ENCODE measurements at places on chromosomes 1 and 21.
A peak's percentile ranks its signal among the peaks of the same experiment; 100 is the strongest.

- DNase-seq, result no peak
These were observed 79.3 kb downstream of the USP25 start for GRCh38 chr21:15809065-15809464.

DNA sequence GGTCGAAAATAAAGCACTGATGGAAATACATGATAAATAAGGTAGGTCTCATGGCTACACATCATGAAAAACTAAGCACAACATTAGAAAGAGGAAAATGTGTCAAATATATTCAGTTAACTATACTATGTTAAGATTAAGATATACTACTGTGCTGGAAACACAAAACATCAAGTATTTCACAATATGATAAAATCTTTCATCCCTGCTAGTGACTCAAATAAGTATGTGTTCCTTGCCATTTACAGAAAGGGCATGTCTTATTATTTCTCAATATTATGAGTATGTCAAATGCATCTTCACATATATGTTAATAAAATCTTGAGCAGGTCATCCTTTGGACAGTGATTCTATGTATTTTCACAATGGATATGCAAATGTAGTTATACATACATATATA, 1260.1 kb upstream of the ADGRL2 start:
- no peak for DNase-seq

DNA sequence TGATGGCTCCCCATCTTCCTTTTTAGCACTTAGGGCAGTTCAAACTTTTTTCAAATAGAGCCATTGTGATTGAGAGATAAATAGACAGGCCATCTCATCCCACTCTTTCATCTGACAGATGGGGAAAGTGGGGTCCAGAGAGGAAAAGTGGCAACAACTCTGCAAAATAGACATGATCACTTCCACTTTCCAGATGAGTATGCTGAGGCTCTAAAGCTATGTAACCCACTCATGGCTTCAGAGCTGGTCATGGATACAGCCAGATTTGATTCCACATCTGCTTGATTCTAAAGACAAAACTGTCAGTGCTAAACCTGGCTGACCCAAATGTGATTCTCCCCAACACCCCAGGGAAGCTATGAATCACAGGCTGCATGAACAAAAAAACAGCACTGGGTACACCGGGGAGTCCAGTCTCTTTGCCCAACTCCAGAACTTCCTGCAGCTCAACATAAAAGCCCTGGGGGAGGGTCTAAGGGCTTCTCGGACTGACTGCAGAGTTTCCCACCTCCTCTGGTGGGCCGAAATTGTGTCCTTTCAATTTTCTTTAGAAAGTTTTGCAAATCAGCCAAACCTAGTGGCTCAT, 59.3 kb downstream of the PLPP3 start:
- peak; percentile 62 for DNase-seq

GRCh38 chr1:200535605-200536004, 84.9 kb downstream of the KIF14 start:
- DNase-seq, result no peak

- no peak for DNase-seq
These were observed 75.7 kb downstream of the RASAL2 start for GRCh38 chr1:178169649-178170048.

- DNase-seq, result no peak
These were observed 92.3 kb downstream of the COQ8A start for GRCh38 chr1:227032396-227032795.

- no peak for DNase-seq
These were observed 16.2 kb downstream of the BTF3L4 start for GRCh38 chr1:52072291-52072690.

GRCh38 chr1:26234644-26235370, 807 bp downstream of the CEP85 start:
- DNase-seq, result no peak

GRCh38 chr1:192088496-192088895, 69.8 kb upstream of the RGS18 start:
- no peak for DNase-seq

- no peak for DNase-seq
These were observed 5.4 kb downstream of the SLC6A9 start for GRCh38 chr1:44025816-44026215.

DNA sequence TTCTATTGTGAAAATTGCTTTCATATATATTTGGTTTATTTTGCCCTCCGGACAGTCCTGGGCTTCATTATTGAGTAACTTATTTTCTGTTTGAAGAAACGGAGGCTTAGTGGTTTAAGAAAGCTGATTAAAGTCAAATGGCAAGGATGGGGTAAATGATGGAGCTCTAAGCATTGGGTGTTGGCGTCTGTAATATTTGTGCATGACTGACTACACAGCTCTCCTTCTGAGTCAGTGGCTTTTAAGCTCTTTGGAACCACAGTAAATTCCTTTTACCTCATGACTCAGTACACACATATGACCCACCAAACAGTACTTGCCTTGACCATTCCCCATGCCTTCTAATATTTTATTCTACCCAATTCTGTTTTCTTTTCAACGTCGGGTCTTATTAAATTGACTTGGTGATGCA, 21.0 kb downstream of the B3GALT5 start:
- DNase-seq, result no peak

DNA sequence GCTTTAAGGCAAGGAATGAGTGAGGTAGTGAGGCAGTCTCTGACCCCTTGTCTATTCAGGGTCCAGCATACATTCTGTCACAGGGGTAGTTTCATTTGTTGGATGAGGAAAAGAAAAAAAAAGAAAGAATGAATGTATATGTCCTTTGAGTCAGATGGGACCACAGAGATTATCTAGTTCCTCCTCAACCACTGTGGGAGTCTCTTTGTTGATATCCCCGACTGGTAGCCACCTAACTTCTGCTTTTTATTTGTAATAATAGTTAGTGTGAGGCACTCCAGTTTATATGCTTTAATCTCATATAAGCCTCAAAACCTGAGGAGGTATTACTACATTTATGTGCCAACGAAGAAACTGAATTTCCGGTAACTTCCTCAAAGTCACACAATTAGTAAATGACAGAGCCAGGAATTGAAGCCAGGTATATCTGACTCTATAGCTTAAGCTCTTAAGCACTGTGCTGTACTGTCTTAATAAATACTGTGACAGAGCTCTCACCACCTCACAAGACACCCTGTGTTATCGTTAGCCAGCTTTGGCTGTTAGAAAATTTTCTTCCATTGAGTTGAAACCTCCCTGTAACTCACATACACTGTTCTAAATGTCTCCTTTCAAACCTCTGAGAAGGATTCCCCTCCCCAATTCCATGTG, 82.2 kb downstream of the MDM4 start:
- no peak for DNase-seq

DNA sequence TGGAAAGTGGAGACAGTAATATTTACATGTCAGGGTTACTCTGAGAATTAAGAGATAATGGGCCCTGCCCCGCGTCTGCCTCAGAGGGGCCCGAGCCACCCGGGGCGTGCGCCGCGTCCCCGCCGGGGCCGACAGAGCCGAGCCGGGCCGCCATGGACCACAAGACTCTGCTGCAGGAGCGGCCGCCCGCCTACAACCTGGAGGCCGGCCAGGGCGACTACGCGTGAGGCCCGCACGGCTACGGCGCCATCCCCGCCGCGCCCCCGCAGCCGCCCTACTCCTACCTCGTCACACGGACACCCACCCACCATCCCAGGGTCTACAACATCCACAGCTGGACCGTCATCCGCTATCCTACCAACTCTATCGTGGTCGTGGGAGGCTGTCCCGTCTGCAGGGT, 35.1 kb upstream of the LRRC39 start:
- DNase-seq, result no peak

DNA sequence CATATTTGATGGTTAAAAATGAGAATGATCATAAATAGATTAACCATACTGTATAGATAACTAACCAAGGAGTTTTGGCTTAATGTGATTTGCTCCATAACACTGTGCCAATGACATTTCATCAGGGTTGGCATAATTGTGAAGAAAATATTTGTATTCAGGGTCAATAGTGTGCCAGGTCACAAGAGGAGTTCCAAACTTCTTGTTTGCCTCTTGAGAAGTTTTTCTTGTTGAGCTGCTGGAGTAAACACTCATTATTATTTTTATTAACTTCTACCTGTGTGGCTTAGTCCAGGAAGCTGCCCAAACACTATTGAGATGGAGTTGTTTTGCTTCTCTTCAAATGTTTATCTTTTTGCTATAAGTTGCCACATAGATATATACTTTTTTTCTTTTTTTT, 7.5 kb downstream of the MAP7D1 start:
- no peak for DNase-seq

GRCh38 chr1:236102611-236103010, 37.7 kb upstream of the NID1 start:
- DNase-seq, result no peak

DNA sequence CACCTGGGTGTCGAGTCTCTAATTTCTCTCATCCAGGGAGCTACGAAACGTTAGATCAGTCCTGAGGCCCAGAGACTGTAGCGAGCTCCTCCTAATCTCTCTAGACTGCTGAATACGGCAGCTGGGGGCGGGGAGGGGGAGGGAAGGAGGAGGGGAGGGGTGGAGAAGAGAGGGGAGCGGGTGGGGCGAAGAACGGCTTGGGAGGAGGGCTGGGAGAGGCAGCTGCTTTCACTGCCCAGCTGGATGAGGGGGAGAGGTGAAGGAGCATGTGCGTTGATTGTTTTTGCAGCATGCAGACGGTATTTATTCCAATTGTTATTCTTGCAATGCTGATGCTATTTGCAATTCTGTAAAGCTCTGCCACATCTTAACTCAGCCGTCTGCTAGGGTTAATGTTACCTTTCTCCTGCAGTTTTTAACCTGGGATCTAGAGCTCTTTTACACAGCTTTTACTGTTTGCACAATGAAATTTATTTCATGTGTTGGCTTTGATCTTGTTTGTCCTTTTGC, 790 bp downstream of the DNAJC6 start:
- peak; percentile 34 for DNase-seq

DNA sequence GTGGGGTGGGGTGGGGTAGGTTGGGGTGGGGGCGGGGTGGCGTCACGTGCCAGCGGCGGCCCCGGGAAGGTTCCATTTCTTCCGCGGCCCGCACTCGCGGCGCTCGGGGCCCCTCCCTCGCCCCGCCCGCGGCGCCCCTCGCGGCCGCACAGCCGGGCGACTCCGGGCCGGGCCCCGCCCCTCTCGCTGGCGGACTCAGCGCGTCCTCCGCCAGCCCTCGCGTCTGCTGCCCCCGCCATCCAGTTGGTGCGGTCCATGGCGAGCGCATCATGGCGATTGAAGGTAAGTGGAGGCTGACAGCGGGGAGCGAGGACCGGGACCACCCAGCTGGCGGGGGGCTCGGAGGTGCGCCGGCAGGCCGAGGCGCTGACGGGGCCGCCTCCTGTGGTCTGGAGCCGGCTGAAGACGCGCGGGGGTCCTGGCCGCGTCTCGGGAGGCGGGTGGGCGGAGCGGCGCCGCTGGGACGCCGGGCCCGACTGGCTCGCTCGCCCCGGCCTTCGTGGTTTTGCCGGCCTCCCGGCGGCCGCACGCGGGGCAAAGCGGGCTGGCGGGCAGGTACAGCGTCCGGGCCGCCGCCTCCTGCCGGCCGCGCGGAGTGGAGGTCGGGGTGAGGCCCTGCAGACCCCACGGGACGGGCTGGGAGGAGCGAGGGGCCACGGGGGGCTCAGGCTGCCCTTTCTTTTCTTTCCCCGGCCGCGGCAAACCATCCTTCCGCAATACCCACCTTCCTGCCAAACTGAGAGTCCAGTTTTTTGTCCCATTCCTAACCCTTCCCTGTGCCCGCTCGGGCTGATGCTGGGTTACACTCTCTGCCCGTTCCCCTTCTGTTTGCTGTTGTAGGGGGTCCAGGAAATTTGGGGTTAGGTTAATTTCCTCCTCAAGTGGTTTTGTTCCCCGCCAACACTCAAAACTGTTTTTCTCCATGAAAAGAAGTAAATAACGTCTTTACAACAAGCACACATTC, at the start of gene SYT14:
Gene SYT14 (plus strand): TSS at position 222 of the 964 bp plus-strand sequence. CDS start 48 bp downstream, at position 270.
- no peak for DNase-seq

GRCh38 chr1:166040202-166040997, 126.4 kb downstream of the FAM78B start:
- DNase-seq, result no peak

- peak; percentile 97 for DNase-seq
These were observed at the start of gene DHDDS for GRCh38 chr1:26431979-26432695. DHDDS (plus strand) TSS chr1:26432321; CDS start chr1:26432946, 625 bp downstream.

- DNase-seq, result no peak
These were observed 21.7 kb downstream of the UBE4B start for GRCh38 chr1:10054465-10054864.

DNA sequence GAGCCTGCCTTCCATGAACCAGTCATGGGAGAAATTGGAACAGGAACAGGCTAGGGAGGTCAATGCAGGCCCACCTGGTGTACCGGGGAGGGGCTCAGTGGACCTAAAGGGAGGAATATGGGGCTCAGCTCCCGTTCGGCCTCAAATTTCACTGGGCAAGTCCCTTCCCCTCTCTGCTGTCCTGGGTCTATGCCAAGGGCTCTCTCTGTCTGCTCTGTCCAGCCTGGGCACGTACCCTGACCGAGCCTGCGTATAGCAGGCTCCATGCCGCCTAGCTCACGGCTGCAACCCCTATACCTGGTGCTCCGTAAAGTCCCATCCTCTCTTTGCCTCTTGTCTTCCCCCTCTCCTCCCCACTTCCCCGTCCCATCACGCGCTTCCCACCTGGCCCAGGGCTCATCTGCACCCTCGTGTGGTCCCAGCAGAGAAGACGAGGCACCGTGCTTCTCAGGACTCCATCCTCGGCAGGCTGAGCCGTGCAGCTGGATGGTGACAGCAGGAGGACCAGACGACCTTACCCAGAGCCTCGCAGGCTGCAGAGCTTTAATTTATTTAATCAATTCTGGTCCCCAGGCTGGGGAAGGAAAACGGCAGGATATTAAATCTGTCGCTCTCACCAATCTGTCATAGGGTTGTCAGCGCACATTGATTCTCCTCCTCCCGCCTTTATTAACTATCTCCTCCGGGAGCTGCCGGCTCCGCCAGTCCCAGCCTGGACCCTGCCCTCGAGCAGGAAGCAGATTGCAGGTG, 25.0 kb upstream of the DISP3 start:
- no peak for DNase-seq

- DNase-seq, result no peak
These were observed 754 bp upstream of the LSS start for GRCh38 chr21:46229133-46229922.

DNA sequence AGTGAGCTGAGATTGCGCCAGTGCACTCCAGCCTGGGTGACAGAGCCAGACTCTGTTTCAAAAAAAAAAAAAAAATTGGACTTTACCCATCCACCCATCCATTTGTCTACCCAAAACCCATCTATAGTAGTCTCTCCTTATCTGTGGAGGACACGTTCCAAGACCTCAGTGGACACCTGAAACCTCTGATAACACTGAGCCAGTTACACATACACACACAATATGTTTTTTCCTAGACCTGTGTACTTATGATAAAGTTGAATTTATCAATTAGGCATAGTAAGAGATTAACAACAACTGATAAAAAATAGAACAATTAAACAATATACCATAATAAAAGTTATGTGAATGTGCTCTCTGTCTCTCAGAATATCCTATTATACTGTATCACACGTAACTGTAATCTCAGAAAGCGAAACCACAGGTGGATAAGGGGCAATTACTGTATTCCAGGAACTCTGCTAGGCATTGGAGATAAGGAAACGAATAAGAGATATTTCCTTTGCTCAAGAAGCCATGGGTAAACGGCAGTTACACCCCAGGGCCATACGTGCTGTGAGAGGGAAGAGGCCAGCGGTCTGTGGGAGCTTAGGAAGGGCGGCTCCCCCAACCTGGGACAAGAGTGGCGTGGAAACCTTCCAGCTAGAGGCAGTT, 84.2 kb upstream of the DISP3 start:
- DNase-seq, result no peak

All from brain pericyte (primary cell).